Neural crest cell (in vitro differentiated cells): ENCODE measurements at places on chromosomes 13 and 19.

DNA sequence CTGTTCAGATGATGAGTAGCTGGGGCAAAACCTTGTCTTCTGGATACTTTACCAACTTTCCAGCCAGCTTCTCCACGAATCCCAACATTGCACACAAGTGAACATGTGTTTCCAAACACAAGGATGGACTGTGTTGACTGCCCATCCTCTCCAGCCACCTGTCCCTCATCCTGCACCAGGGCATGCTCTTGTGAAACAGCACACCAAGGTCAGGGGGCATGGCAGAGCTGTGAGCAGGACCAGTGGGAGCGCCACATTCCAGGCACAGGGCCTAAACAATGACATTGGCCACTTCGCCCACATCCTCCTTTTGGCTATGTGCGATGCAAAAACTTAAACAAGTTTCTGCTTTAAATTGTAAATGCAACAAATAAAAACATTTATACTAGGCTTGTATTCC lies 105.5 kb downstream of the IRS2 start:
- no peak for DNase-seq

DNA sequence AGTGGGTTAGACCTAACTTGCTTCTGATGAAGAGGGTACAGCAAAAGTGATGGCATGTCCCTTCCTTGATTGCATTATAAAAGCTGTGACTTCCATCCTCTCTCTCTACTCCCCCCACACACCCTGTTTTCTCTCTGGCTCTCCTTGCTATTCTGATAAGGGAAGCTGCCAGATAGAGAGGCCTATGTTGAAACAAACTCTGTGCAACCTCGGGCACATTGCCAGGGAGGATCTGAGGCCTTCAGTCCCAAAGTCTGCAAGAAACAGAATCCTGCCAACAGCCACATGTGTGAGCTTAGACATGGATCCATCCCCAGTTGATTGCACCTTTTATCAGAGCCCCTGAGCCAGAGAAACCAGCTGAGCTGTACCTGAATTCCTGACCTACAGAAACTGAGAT lies 44.8 kb upstream of the ARGLU1 start:
- no peak for DNase-seq

DNA sequence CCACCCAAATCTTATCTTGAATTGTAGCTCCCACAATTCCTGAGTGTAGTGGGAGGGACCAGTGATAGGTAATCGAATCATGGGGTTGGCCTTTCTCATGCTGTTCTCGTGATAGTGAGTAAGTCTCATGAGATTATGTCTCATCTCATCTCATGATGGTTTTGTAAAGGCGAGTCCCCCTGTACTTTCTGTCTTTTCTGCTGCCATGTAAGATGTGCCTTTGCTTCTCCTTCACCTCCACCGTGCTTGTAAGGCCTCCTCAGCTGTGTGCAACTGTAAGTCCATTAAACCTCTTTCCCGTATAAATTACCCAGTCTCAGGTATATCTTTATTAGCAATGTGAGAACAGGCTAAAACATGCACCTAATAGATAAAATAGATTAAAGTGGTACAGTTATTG lies 756.4 kb upstream of the SLITRK5 start:
- no peak for DNase-seq

DNA sequence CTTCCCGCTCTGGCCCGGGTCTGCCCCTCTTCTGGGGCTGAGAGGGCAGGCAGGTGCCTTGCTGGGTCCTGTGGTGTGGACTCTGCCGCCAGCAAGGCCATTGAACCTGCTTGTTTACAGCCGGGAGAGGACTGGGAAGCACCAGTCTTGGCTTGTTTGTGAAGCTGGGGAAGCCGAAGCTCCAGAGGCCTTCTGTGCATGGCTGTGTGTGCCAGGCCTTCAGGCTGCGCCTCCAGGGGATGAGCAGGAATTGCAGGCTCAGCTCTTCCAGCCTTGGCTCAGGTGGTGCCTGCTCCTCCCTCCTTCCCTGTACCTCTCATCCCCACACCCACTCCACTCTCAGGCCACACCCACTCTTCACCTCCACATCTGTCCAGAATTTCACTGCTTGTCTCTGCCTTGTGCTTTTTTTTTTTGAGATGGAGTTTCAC lies 17.5 kb downstream of the NDUFB7 start:
- no peak for DNase-seq

DNA sequence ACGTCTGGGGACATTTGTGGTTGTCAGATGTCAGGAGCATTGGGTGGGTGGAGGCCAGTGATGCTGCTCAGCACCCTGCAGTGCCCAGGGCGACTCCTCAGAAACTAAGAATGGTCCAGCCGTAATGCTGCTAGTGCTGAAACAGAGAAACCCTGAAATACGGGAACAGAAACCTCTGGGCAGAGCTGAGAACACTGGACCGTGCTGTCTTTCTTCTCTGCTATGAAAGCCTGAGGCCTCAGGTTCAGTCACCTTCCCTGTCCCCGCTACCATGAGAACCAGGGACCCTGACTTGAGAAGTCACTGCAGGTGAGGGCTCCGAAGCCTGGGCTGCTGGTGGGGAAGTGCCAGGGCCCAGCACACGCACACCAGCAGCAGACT lies 13.4 kb downstream of the CAPS start:
- DNase-seq: no peak

DNA sequence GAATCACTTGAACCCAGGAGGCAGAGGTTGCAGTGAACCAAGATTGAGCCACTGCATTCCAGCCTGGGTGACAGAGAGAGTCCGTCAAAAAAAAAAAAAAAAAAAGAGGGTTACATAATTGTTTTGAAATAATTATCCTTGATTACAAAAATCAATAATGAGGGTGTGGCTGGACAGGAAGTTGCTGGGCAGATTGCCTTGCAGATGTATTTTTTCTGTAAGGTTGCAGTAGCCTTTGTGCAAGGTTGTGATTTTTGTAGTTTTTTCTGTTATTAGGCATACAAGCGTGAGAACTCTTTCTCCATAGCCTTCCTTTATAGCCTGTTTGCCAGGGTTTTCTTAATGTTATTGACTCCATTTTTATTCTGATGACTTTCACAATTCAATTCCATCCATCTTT lies 40.7 kb upstream of the SIN3B start:
- no peak for DNase-seq

- DNase-seq: no peak
Observed at GRCh38 chr19:21947775-21948174, 63.0 kb downstream of the ZNF208 start.

GRCh38 chr19:47124937-47125668 lies 5.5 kb upstream of the SAE1 start:
- peak; percentile 12 for DNase-seq

GRCh38 chr19:35592226-35592625 lies 6.3 kb downstream of the PMIS2 start:
- no peak for DNase-seq

DNA sequence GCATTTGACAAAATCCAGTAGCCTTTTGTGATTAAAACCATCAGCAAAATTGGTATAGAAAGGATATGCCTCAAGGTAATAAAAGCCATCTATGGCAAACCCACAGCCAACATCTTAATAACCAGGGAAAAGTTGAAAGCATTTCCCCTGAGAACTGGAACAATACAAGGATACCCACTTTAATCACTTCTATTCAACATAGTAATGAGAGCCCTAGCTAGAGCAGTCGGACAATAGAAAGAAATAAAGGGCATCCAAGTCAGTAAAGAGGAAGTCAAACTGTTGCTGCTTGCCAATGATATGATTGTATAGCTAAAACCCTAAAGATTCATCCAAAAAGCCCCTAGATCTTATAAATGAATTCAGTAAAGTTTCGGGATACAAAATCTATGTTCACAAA lies 1510.3 kb downstream of the PCDH9 start:
- DNase-seq: no peak

DNA sequence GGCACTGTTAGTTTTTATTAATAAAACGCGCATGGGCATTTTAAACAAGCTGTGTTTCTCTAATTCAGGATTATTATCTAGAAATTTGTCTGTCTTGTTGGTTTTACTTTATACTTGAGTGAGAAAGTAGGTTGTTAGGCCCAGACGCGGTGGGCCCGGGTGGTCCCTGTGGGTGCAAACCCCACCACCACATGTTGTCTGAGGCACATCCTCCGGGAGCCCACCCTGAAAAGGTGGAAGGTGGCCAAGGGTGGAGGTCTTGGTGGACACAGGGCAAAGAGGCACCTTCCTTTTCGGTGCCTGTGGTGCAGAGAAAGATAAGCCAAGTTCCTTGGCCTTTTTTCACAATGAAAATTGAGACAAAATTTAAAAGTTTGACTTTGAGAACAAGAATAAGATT lies 16.6 kb downstream of the ATP4B start:
- DNase-seq: no peak

DNA sequence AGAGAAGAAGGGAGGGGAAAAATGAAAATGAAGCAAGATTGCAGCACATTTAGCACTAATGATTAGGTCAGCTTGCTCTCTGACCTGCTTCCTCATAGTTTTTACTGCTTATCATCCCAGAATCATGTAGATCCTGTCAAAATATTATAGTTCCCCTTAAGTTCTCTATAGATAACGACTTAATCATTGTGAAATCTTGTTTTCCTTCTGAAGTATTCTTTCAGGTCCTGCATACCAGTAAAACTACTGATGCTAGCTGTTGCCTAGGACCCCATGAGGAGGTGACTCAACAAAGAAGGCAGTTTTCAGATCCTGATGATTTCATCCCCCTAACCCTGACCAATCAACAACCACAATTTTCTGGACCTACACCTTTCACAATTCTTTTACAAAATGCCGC lies 1131.7 kb downstream of the SLITRK5 start:
- no peak for DNase-seq

GRCh38 chr13:90866006-90866405 lies 481.5 kb upstream of the MIR17HG start:
- DNase-seq: no peak

GRCh38 chr19:47179653-47180310 lies 49.1 kb downstream of the SAE1 start:
- no peak for DNase-seq

GRCh38 chr13:76879203-76879882 lies 6.9 kb downstream of the KCTD12 start:
- no peak for DNase-seq

- no peak for DNase-seq
Observed at GRCh38 chr13:30774214-30774730, 38.9 kb downstream of the ALOX5AP start.

- DNase-seq: no peak
Observed at GRCh38 chr13:100129605-100130004, 40.7 kb downstream of the PCCA start.

DNA sequence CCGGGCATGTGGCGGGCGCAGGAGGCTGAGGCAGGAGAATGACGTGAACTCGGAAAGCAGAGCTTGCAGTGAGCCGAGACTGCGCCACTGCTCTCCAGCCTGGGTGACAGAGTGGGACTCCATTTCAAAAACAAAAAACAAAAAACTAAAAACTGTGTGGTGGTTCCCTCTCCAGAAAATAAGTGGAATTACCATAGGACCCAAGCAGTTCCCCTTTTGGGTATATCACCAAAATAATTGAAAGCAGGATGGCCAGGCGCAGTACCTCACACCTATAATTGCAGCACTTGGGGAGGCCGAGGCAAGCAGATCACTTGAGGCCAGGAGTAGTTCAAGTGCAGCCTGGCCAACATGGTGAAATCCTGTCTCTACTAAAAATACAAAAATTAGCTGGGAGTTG lies 15.7 kb upstream of the LDLR start:
- no peak for DNase-seq
